ENCODE measurements at places on chromosomes 6 and 20.

DNA sequence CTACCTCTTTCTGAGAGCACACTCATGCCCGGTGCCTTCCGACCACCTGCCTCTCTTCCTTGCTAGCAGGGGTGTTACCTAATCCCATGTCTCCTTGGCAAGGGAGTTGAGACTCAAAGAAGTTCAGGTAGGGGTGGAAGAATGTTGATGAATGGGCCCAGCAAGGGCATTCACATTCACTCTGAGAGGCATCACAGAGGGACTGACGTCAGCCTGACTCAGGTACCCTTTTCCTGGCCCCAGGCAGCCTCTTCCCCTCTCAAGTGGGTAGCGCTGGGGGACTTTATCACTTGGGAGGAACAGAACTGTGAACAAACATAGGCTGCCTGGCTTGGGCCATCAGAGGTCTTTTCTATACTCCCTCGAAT lies 35.3 kb downstream of the HM13 start:
- DNase-seq: no peak

DNA sequence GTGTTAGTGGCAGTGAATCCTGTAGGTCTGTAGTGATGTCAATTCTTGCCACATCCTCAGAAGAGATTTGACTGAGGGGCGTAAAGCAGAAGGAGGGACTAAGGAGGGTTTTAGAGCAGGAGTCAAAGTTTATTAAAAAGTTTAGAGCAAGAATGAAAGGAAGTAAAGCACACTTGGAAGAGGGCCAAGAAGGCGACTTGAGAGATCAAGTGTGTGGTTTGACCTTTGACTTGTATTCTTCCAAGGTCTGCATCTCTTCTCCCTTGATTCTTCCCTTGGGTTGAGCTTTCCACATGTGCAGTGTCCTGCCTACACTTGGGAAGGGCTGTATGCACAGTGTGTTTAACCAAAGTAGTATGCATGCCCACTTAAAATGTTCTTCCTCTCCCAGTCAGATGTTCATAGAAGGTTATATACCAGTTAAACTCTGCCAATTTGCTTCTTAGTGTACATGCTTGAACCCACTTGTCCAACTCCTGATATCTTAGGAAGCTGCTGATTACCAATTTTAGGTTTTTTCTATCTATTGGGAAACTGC lies 627.6 kb downstream of the MMUT start:
- DNase-seq: no peak

DNA sequence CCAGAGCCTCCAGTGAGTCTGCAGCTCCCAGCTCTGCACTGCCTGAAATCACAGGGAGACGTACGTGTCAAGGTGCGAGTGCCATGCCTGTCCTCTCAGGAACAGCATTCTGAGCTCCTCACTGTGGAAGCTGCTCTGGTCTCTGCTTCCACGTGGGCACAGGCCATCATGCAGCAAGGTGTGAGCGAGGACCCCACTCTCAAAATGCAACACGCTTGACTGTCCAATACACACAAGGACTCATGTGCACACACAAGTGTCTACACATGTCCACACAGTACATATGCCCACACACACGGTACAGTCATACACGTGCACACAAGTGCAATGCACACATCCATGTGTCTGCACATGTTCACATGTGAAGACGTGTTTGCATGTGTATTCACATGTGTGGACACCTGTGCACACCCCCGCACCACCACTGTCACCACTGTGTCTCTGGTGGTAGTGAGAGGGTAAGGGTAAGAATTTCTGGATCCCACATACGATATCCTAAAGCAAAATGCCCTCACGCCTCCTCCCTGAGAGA lies 260.5 kb downstream of the DLL1 start:
- no peak for DNase-seq

- DNase-seq: no peak
Observed at GRCh38 chr6:39416026-39416425, 93.5 kb upstream of the KCNK16 start.

GRCh38 chr6:144601221-144601620 lies 316.1 kb downstream of the UTRN start:
- DNase-seq: no peak

DNA sequence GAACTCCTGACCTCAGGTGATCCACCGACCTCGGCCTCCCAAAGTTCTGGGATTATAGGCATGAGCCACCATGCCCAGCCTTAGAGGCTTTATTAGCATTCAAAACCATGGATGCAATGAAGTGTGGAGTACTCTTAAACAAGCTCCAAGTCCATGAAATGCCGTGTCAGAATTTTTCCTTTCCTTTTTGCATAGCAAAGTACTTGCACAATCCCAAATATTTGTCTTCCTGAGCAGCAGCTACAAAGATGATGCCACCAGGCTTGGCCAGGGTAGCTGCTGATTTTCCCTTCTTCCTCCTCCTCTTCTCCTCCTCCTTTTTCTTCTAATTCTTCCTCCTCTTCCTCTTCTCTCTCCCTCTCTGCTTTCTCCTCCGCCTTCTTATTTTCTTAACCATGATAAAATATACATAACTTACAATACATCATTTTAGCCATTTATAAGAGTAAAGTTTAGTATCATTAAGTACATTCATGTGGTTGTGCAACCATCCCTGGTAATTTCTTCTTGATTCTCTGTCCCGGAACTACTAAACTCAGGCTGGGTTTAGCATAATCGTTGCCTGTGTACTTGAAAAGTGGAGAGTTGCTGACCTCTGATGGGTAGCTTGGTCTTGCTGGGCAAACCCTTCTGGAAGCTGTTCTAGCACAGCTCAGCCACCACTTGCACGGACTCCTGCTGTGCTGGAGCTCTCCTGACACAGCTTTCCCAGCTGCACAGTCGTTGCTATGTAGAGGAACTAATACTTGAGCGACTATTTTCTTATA lies 20.3 kb downstream of the MUCL3 start:
- no peak for DNase-seq

DNA sequence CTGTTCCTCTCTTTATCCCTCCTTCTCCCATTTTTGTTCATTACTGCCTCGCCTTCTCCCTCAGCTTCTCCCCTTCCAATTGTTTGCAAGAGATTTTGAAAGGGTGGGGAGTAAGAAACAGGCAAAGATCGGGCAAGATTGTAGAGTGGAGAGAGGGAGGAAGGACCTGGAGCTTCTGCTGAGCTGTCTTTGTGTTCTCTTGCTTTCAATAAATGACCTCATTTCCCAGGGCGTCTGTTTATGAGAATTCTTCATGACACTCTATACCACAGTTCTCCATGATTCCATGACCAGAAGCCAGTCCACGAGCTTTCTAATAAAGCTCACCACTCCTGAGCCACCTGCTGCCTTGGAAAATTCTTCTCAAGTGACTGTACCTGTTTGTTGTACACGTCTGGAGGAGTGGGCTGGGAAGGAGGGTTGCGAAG lies 50.0 kb upstream of the PLEKHG1 start:
- DNase-seq: no peak

DNA sequence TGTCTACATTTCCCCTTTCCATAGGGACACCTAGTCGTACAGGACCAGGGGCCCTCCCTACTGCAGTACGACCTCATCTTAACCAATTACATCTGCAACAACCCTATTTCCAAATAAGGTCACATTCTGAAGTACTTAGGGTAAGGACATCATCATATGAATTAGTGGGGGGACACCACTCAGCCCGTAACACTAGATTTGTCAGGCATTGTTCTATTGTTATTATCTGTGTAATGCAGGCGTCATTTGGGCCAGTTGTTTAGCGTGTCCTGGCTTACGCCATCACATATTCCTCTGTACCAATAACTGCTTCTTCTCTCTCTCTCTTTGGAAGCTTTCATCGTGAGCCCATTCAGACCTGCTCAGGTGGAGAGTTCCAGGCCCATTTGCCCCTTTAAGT lies 89.3 kb downstream of the CAP2 start:
- DNase-seq: no peak

DNA sequence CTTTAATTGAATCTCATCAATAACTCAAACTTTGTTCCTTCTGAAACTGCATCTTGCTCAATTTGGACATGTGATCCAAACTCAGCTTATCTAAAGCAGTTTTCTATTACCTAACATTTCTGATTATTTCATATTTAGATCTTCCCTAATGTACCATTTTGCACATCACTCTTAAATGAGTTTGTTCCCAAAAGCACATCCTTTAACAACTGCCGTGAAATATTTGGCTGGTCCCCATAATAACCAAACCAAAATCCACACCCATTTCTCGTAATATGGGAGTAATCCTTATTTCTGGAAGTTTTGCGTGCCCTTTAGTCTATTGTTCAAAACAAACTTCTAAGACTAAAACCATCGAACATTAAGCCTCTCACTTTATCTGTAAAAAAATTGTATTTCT lies 94.9 kb downstream of the TASP1 start:
- no peak for DNase-seq

- DNase-seq: no peak
Observed at GRCh38 chr6:15631432-15631831, 31.4 kb downstream of the DTNBP1 start.

DNA sequence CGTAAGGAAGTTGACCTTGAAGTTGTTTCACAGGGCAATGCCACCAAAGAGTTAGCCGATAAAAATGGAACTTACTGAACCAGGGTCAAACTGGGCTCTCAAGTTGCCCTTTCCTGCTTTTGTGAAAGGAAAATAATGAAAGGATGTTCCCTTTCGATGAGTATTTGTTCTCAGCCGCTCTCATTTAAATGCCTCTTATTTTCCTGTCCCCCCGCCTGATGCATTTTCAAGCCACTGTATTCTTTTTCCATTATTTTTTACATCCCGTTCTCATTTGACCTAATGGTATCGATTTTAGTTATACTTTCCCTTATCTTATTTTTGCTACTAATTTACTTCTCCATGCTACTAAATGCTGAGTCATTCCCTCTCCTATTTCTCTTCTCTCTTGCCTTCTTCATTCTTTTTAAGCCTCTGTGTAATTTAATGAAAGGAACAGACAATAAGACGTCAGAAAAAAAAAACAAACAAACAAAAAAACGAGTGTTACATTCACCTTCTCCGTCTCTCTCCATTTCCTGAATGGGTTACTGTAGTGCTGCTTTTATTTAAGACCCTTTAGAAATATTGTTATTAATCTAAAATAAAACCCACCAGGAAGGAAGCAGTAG lies 655 bp upstream of the NDUFAF4 start:
- DNase-seq: no peak

DNA sequence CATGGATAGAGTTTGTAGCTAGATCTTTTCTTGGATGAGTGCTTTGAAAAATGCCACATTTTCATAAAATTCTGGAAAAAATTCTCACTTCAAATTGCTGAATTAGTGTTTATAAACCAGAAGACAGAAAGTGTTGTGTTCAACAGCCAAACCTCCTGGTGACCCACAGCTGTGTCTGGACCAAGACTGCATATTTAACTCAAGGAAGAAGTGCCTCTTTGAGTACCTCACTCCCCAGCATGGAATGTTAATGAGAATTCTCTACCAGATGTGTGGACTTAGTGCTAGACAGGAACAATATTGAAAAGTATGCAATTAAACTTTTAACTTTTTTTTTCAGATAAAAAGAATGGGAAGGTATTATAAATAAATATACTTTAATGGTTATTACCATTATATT lies 609.3 kb downstream of the COL12A1 start:
- no peak for DNase-seq

DNA sequence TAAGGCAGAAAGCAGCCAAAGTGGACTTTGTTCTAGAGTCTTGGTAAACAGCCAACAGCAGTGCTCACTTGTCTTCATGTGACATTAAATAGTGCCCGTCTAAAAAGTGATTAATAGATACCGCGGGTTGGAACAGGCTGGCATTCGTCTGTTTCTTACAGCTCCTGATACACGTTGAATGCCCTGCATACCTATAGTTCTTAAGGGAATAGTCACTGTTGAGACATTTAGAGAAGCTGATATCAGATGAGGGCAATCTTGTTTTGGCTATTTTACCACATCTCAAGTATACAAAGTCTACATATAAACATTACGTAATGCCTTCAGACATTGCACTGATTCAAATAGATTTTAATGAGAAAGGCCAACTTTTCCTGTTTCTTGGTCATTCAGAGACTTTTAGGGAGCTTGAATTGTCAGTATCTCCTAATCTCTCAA lies 374.9 kb upstream of the FLRT3 start:
- no peak for DNase-seq

GRCh38 chr6:163438940-163439335 lies 24.4 kb downstream of the QKI start:
- no peak for DNase-seq

DNA sequence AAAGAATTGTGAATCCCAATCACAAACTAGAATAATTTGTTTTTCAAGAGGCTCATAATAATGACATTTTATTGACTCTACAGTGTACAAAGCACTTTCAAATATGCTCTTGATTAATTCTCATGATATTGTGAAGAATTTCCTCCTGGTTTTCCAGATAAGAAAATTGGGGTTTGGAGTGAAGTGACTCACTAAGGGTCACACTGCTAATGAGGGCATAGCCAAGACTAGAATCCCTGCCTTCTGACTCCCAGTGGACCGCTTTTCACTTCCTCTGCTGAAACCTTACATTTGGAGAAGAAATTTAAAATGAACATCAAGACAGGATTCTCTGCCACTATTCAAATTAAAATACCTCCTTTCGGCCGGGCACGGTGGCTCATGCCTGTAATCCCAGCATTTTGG lies 38.3 kb upstream of the LTV1 start:
- DNase-seq: no peak
